ENCODE measurements at places on chromosomes 11 and 22.

GRCh38 chr11:44162004-44162403 lies 66.5 kb downstream of the EXT2 start:
- no peak for DNase-seq

DNA sequence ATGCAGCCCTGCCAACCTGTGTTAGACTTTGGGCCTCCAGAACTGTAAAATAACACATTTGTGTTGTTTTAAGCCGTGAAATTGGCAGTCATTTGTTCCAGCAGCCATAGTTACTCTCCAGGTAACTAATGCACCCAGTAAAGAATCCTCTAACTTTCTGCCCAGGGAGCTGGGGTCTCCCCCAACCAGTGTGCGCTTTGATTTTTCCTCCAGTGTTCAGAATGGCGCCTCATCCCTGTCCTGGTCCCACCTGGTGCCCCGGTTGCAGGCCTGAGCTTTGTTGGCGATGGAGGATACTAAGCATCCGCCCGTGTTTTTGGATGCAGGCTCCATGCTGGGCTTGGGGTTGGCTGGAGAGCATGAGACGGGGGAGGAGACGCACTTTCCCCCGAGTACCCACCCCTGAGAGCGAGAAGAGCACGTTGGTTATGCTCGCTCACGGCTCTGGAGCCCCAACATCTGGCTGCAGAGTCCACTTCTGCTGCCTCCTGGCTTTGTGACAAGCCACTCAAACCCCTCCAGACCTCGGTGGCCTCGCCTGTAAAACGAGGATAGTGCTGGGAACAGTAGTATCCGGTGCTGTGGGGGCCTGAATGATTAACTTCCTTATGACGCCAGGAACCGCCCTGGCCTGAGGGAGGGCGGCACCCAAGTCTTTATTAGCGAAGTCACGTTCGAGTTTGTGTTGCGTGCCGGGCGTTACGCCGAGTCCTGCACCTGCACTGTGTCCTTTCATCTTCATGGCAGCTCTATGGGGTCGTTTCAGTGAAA lies 25.8 kb downstream of the MRGPRD start:
- no peak for DNase-seq

GRCh38 chr11:33891714-33892327 lies at the start of gene LMO2:
LMO2 (minus strand) TSS chr11:33892076; CDS start chr11:33869716, 22,360 bp downstream.
- no peak for DNase-seq

- DNase-seq, result no peak
These were observed 105.0 kb downstream of the TSPAN18 start for GRCh38 chr11:44831605-44832394.

- DNase-seq, result no peak
These were observed 72.1 kb upstream of the TIMP3 start for GRCh38 chr22:32729412-32729811.

GRCh38 chr11:107593951-107594350 lies 3.0 kb downstream of the ELMOD1 start:
- DNase-seq, result no peak

- DNase-seq, result no peak
These were observed 84.0 kb upstream of the SHANK2 start for GRCh38 chr11:71336176-71336995.

GRCh38 chr11:78339945-78340344 lies 77.7 kb downstream of the GAB2 start:
- DNase-seq, result no peak

GRCh38 chr22:39294571-39295468 lies 24.6 kb downstream of the RPL3 start:
- DNase-seq, result no peak
